ENCODE measurements at places on chromosomes 7 and 10.
A peak's percentile ranks its signal among the peaks of the same experiment; 100 is the strongest.

- peak; percentile 8 for DNase-seq
Observed at GRCh38 chr7:142391191-142391992, 133.5 kb upstream of the PRSS58 start.

GRCh38 chr7:36605261-36606051 is 118.8 kb downstream of the AOAH start:
- DNase-seq, result no peak

DNA sequence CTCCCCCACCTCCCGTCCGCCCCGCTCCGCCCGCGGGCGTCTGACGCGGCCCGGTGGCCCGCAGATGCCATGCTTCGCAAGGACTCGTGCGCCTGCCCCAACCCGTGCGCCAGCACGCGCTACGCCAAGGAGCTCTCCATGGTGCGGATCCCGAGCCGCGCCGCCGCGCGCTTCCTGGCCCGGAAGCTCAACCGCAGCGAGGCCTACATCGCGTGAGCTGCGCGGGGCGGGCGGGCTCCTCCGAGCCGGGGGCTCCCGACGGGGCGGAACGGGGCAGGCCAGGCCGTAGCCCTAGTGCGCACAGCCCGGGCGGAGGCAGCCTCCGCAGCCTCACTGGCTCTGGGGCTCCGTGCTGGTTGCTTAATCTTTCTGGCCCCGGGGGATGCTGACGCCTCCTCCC is 2.8 kb downstream of the ASIC3 start:
- no peak for DNase-seq

- no peak for DNase-seq
Observed at GRCh38 chr7:96016735-96017134, 244.4 kb downstream of the DYNC1I1 start.

- no peak for DNase-seq
Observed at GRCh38 chr10:127937069-127937468, 30.2 kb downstream of the PTPRE start.

DNA sequence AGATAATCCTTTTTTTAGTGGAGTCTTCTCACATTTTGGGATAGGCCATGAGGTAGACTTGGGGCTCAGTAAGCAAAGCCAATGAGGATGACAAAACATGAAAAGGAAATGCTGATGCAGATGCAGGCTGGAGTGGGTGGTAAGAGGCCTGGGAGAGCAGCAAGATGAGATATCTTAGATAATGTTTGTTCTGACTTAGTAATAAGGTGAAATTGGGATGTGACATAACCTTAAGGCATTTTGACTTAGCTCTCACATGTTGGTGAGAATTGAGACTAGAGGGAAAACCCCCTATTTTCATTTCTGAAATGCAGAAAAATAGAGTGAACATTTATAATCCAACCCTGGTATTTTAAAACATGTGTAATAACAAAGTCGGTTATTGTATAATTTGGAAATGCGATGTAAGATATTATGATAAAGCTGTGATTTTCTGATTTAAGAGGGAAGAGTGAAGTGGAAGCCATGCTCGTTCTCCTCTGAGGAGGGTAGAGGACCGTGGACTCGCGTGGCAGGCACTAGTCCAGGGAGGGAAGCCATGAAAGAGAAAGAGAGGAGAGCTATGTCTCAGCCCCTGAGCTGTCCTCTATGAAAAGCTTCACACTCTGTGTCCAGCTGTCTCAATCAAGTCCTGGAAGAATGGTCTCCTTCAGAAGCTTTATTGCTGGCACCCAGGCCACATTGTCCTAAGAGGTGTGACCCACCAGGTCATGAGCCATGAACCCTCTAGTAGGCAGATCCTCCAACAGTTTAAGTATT is 57.3 kb downstream of the ST7 start:
- no peak for DNase-seq

DNA sequence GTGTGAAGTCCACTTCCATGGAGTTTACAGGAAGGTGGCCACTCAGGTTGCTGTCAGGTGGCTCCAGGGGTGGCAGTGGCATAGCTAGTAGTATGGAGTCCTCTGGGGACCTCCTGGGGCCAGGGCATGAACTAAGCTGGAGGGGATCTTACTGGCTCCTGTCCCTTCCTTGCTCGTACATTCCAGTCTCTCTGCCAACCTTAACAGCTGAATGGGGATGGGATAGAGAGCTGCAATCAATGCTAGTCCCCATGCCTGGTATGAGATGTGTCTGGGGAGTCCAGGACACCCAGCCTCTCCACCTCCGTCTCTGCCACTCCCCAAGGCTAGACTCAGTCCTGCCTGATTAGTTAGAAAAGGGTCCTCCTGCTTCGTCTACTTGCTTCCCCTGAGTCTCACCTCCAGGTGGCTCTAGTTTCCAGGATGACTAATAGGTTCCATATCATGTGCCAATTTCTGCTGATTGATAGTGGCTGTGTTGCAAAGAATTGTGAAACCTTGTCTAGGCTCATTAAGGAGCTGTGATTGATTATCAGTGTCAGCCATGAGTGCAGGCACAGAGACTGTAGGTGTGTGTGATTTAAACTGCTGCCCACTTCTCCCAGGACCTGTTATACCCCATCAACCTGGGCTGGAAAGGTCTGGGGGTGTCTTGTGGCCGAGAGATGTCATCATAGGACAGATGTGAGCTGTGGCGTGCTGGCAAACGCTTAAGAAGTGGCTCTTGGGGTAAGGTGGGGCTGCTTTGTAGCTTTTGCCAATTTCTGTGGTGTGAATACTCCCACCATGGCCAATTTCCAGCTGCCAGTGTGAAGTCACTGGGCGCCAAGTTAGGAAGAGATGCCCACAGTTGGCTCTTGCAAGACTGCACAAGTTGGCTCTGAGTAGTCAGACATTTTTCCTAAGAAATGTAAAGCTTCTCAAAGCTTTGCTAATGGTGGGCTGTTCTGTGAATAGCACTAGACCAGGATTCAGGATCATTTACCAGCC is 59.8 kb downstream of the COL13A1 start:
- no peak for DNase-seq

GRCh38 chr10:74871595-74872382 is 45.4 kb downstream of the KAT6B start:
- no peak for DNase-seq

- no peak for DNase-seq
Observed at GRCh38 chr10:76230921-76231285, 799.5 kb downstream of the LRMDA start.

- peak; percentile 63 for DNase-seq
Observed at GRCh38 chr10:103685880-103686669, 169.3 kb downstream of the SH3PXD2A start.

GRCh38 chr10:67609996-67610793 is 85.8 kb downstream of the CTNNA3 start:
- DNase-seq, result no peak

DNA sequence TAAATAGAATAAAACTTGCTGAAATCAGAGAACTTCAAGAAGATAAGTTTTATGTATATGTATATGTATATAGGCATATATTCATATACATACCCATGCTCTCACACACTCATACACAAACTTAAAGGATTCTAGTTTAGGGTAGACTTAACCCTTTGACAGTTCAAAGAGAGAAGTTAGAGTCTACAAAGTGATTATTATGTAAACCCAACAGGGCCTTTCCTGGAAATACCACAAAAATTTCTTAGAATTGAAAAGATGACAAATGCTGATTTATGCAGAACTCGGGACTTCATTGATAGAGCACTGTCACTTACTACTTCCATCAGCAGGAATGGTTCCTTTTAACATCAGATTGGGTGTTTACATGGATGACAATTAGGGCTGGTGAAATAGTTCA is 763.5 kb downstream of the AUTS2 start:
- no peak for DNase-seq

Data from stimulated activated CD8-positive, alpha-beta memory T cell treated with anti-CD3 and anti-CD28 coated beads, Interleukin-15, amount 100 ng/mL, for 1 hour (primary cell).